ENCODE measurements at places on chromosomes 3 and 15.

- DNase-seq: no peak
Observed at GRCh38 chr15:53671545-53671944, 87.9 kb downstream of the WDR72 start.

DNA sequence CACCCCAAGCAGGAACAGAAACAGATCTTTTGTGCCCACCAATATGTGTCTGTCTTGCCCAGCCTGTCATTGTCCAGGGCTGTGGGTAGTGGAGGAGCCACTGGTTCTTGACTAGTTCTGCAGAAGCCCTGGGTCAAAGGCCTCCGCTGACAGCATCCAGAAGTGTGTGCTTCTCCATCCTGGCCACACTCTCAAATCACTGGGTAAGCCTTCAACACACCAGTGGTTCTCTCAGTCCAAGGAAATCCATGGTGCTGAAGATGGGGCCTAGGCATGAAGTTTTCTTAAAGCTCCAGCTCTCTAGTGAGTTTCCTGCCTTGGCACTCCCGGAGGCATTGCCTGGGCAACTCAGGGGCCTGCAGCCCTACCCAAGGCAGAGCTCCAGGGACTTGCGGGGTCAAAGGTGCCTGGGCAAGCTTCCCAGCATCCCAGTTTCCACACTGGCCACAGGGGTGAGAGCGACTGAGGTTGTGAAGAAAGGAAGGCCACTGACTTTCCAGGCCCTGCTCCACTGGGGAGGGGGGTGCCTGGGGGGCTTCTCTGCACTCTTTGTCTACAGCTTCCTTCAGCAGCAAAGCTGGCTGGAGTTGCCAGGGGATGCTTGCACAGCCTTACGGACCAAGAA, 37.9 kb upstream of the RPL32 start:
- no peak for DNase-seq

DNA sequence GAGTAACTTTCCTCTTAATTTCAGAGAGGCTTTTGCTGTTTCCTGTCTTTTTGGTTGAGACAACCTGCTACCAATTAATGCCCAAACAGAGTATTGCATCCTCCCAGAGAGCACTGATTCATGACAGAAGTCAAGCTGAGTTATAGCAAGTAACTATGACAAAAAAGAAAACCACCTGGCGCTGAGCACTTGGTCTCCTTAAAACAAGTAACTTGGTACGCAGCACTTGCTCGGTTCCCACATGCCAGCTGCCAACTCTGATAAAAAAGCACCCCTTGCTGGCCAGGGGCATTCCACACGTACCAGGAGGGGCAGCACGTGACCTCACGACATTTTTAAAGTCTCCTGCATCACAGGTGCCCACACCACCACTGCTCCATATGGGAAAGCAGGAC, 13.5 kb upstream of the MYO5C start:
- no peak for DNase-seq

GRCh38 chr3:56351537-56351936, 116.7 kb downstream of the ERC2 start:
- DNase-seq: no peak

GRCh38 chr3:159818997-159819500, 169.6 kb upstream of the IL12A start:
- no peak for DNase-seq

DNA sequence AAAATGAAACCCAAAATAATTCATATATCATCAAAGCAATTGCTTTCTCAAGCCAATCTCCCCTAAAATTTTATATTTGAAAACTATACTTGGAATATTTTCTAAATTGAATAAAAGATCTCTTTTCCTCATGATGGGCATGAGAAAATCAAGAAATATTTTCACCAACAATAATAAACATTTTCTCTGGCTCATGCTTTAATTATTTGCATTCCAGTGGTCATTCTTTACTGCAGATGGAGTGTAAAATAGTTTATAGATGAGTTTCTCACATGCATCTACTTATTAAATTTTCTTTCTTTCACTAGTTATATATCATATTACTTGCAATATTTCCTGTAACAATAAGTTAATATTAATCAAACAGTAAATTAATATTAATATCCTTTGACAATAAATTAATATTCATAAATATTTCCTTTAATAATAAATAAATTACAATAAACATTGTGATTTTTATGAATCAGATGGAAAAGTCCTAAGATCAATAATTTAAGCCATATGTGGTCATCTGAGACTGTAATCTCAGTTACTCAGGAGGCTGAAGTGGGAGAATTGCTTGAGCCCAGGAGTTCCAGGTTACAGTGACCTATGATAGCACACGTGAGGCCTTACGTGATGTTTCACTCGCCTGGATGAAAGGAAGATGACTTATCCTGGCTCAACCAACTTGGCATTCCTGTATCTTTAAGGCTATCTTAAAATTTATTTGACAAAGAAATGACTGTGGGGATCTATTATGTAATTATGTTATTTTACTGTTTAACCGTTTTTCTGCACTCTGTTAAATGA, 958.8 kb downstream of the ZPLD1 start:
- no peak for DNase-seq

GRCh38 chr3:108124337-108125152, 33.7 kb upstream of the CD47 start:
- peak; percentile 9 for DNase-seq

DNA sequence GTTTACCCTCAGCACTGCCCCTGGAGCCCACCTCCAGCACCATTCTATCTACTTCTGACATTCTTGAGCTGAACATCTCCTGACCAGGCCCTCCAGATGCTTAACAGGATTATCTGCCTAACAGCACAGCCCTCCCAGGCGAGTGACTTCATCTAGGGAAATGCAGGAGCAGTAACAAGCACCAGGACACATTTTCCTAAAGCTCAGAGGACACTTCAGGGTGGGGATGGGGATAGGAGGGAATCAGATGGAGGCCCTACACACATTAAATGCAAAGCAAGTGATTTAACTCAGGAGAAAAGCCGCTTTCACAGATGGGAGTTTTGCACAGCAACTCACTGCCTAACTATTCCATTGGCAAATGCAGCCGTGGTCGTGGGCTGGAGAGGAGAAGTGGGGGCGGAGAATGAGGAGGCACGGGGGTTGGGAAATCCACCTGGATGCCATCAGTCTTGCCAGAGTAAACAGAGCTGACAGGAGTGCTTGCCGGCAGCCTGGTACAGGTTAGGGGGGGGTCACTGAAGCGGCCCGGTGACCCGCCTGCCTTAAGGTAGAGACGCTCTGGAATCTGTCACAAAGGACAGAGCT, 21.3 kb upstream of the BNC1 start:
- no peak for DNase-seq

DNA sequence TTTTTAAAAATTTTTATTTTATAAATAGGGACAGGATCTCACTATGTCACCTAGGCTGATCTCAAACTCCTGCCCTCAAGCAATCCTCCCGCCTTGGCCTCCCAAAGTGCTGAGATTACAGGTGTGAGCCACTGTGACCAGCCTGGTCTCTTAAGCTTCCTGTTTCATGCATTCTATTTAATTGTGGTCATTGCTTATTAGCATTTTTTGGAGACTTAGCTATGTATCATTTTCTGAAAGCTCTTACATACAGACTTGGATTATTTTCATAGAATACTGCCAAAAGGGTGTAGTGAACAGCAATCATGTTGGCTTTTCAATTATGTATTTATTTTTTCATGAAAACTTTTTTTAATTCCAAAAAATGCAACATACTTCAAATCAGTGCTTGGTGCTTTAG, 51.5 kb upstream of the DCUN1D1 start:
- no peak for DNase-seq

- DNase-seq: peak; percentile 42
Observed at GRCh38 chr3:13021141-13022114, 51.8 kb downstream of the IQSEC1 start.

DNA sequence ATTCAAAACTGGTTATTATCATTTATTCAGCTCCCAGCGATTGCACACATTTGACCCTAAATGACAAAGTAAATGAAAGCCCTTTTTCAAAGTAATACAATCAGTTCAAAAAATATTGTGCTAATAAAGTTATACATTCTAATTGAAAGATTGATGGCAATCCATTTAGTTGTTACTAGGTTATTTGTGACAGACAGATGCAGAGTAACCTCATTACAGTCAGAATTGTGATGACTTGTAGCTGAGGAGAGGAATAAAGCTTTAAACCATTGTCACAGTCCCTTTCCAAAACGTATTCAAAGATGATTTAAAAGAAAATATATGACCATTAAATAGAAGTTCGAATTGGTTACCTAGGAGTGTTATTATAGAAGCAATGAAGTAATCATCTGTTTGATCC, 86.1 kb downstream of the ROBO2 start:
- DNase-seq: no peak

DNA sequence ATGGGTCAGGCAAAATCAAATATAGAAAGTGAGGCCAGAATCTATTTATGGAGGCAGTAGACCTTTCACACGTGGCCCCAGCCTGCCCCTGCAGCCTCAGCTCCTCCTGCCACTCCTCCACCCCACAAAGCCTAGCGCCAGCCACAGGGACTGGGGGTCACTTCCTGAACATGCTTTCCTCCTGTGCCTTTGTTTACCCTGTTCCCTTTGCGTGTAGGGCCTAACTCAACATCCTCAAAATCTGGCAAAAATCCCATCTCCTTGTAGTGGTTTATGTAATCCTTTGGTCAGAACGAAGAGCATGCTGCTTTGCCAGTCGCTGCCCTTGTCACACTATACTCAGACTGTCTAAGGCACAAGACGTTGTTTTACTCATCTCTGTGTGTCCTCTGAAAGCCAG, 39.6 kb downstream of the KBTBD12 start:
- DNase-seq: no peak

DNA sequence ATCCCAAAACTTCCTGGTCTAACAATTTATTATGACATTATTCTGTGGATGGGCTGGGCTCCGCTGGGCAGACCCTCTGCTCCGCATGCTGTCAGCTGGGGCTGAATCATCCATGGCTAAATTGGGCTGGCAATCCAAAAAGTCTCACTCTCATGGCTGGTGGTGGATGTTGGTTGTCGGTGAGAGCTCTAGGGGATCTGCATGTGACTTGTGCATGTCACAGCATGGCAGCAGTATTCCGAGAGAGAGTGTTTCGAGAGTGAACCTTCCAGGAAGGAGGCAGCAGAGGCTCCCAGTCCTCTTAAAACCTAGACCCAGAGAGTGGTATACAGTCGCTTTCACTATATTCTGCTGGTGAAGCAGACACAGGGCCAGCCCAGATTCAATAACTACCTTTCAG, 9.9 kb downstream of the RARB start:
- no peak for DNase-seq

- no peak for DNase-seq
Observed at GRCh38 chr3:156344215-156344614, 210.7 kb downstream of the SSR3 start.

DNA sequence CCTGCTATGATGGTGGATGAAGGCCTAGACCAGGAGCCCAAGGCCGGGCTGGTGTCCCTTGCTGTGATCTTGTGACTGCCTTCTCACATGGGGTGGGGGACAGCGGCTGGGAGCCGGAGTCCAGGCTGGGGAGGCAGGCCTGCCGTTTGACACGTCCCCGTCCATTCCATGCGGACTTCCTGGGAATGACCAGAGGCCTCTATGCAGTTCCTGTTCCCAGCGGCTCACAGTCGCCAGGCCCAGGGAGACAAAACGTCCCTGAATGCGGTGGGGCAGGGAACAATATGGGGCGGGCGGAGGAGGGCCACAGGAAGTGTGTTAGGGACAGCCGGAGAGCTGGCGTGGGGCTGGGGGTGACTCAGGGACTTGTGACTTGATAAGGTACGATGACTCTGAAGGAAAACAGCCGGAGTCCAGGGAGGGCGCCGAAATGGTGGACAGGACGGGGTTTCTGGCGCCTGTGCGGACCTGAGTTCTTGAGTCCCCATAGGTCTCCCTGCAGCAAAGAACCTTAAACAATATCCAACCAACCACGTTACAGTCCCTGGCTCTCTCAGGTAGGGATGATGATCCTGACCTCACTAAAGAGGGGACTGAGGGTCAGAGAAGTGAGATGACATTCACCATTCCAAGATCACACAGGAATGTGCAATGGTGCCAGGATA, 40.5 kb upstream of the SMAD6 start:
- no peak for DNase-seq

- DNase-seq: no peak
Observed at GRCh38 chr3:192685801-192686200, 41.5 kb downstream of the FGF12 start.

- no peak for DNase-seq
Observed at GRCh38 chr3:181578743-181579142, 133.0 kb upstream of the SOX2 start.

DNA sequence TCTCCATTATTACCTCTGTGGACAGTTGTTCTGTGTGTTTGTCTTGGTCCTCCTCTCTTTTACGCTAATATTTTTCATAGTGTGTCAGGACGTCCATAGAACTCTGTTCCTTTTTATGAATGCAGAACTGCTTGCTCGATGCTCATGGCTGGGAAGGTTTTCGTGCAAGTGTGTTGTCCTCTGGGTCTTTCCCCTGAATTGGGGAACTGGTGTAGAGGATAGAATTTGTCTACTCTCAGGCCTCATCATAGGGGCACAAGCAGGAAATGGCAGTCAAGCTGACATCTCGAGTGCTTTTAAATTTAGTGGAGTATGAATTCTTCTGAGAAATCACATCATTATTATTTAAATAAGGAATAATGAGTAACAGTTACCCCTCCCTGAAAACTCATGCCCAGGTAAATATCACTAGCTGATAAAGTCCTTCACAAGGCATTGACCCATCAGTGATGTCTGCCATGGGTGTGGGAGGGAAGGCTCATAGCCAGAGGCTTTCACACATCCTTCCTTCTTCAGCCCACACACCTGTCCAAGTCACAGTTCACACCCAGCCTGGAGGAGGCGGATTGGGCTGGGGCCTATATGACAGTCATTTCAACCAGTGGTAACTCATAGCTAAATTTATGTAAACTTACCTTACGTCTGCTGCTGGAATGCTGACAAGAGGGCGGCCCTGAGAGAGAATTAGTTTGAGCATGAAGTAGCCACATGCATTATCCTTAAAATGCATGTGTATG, 226.1 kb downstream of the PLCL2 start:
- DNase-seq: no peak

DNA sequence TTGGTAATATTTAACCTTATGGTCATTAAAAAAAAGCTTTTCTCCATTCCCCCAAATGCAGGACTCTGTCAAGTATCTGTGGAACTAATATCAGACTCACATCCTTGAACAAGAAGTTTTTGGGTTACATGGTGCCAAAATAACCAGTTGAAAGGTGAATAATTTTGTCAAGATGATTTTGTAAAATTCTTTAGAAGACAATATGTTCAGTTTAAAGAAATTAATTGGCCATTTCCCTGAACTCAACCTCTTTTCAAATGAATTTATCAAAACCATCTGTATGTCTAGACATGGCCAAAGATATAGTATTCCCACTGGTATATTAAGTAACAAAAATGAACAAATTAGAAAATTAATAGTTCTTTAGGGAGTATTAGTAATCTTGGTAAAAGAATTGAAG, 280.5 kb downstream of the MBNL1 start:
- DNase-seq: no peak
